WTC11 (cell line): ENCODE measurements at places on chromosomes 3 and 15.

- peak; percentile 32 for DNase-seq
Measured at GRCh38 chr3:62367763-62368195, 5.6 kb downstream of the FEZF2 start.

DNA sequence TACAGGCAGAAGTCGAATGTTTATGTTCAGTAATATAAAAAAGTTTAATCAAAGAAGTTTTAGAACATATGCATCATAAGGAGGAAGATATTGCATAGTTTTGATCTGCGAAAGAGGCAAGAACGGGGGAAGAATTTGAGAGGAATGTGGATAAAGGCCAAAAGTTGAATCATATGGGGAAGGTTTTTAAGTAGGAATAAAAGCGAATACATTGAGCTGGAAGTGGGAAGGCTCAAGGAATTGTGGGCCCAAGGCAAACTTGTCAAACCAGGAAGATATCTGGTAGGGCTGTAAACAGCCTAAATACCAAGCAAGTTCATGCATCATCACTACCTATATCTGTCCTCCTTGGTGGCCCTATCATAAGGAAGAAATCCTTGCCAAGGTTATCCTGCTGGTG lies 186.9 kb downstream of the MAGI1 start:
- no peak for DNase-seq

DNA sequence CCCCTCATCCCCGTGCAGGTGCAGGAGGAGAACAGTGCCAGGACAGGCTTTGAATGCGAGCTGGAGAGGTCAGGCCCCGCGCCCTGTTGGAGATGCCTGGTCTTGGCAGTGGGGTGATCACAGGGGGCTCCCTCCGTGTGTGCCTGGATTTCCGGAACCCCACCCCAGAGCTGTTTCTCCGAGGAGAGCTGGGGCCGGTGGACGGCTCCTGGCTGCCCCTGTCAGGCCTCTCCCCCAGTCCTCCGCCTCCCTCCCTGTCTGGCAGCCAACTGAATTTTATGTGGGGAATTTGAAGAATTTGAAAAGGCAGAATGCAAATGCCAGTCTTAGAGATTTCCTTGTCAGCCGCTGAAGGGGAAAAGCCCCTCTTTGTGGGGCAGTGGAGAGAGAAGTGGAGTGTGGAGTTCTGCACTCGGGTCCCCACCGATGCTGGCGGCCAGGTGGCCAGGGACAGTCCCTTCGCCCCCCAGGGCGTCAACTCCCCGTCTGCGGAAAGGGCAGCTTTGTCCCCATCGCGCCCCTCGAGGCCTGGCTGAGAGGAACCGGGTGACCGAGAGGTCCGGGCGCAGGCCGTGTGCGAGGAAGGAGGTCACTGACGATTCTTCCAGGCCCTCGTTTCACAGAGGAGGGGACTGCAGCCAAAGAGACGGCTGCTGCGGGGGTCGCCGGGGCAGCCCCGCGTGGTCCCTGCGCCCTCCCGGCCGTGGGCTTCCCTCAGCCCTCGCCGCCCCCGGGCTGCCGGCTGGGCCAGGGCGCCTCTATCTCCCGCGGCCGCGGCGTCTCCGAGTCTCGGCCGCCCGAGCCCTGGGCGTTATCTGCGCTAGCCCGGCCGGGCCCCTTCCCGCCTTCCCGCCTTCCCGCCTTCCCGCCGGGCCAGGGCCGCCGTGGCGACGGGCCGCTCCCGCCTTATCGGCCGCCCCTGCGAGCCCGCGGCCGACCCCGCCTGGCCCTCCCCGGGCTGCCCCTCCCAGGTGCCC lies 56.0 kb upstream of the LCTL start:
- peak; percentile 61 for DNase-seq

- no peak for DNase-seq
Measured at GRCh38 chr3:183975981-183976662, 41.6 kb downstream of the ABCC5 start.

- DNase-seq = no peak
Measured at GRCh38 chr3:140953028-140953960, 11.7 kb downstream of the SLC25A36 start.

- DNase-seq = no peak
Measured at GRCh38 chr3:160180581-160181216, 44.5 kb upstream of the C3orf80 start.

DNA sequence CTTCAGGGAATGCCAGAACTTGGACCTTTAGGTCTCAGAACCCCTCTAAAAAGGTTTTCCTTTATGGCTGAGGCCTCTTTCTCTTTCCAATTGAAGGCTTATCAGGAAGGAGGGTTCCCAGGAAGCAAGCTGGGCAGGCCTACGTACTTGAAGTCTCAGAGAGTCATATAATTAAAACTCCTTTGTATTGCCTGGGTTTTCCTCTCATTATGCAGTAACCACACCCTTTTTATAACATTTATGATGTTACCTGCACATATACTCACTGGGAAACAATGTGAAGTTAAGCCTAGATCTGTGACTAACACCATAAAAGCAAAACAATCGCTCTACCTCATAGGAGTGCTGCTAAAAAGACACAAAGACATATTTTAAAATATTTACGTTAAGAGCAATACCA lies 27.3 kb downstream of the SERP1 start:
- DNase-seq = no peak

- peak; percentile 69 for DNase-seq
Measured at GRCh38 chr3:40387001-40387894, at the start of gene ENTPD3. Gene ENTPD3 (plus strand): TSS chr3:40387184. CDS start chr3:40388058, 874 bp downstream.

DNA sequence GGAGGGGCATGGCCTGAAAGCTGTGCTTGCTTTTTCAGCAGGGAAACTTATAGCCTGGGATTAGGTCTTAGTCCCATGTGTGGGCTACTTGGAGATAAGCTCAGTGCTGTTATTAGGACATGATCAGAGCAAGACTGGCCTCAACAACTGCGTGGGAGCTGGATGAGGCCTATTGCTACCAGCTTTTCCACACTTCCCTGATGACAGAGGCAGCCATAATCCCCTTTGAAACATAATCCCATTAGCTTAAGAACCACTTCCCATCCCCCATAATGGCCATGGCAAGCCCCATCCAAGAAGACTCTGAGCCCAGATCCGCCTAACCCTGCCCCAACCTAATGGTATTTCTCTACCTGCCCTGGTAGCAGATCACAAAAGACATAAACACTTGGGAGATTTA lies 26.6 kb upstream of the GK5 start:
- DNase-seq = no peak

GRCh38 chr3:186220911-186221645 lies 112.2 kb upstream of the ETV5 start:
- peak; percentile 35 for DNase-seq

- no peak for DNase-seq
Measured at GRCh38 chr15:64289550-64289949, 66.4 kb downstream of the CSNK1G1 start.

GRCh38 chr15:63545520-63545919 lies 41.1 kb downstream of the USP3 start:
- no peak for DNase-seq

DNA sequence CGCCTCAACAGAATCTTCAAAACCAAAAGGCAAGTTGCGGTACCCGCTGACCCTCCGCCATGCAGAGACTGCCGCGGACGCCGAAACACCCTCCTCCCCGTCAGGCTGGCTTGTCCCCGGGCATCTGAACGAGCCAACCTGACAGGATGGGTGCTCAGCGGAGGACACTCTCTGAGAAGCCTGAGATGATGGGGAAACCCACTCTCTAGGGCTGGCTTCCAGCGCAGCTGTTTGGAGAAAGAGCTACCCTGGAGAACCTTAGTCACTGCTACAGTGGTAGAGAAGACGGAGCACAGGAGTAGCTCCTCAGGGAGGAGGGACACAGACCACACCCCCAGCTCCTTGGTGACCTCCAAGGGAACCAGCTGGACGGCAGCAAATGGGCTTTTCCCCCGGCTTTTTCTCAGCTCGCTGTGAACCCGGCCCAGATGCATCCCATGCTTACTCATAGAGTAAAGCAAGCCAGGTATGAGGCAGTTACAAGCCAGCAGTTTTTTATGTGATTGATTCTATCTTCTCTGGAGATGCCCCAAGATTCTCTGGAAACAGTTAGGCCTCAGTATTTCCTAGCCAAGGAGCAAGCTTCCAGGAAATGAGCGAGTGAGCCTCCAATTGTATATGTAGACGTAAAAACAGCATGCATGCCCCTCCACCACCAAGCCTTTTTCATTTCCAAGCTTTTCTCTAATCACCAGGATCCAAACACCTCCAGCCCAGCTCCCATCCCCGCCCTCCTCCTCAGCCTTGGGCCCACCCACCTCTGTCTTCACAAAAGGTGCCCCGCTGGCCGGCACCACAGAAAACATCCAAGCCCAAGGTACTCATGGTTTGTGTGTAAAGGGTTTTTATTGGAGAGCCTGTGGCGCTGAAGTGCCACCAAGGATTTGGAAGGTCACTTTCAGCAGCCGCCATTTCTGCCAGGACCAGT lies 38.7 kb downstream of the FAM174B start:
- no peak for DNase-seq

- no peak for DNase-seq
Measured at GRCh38 chr15:92306663-92307062, 87.0 kb upstream of the ST8SIA2 start.

GRCh38 chr3:17090280-17090983 lies 205.7 kb downstream of the PLCL2 start:
- DNase-seq = no peak

DNA sequence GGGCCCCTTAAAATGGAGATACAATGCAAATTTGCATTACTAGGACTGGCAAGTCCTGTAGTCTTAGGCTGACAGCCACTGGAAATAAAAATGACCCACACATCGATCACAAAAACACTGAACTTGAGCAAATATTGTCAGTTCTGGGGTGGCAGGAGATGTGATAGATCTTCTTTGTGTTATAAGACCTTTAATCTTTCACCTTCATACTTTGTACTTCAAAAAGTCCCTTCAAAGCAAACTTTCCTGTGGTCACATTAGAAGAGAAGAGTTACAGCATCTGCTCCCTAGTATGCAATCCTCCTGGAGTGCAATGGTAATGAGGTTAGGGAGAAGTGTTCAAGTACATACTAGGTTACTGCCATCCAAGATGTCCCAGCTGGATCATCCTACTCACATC lies 149.4 kb upstream of the KCNMB2 start:
- no peak for DNase-seq

DNA sequence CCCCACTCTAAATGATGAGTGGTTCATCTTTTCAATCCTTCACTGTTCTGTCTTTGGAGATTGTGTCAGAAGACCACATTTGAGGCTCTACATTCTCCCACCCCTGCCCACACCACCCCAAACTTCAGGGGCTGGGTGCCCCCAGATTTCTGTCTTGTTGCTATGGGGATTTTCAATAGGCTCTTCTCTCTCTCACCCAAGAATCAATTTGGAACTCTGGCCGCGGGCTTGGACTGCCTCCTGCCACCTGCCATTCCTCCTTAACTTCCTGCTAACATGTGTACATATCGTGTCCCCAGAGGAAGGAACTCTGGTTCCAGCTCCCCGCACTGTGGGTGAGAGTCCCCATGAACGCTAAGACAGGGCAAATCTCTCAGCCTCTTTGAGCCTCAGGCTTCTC lies 67.4 kb upstream of the LARS2 start:
- no peak for DNase-seq

DNA sequence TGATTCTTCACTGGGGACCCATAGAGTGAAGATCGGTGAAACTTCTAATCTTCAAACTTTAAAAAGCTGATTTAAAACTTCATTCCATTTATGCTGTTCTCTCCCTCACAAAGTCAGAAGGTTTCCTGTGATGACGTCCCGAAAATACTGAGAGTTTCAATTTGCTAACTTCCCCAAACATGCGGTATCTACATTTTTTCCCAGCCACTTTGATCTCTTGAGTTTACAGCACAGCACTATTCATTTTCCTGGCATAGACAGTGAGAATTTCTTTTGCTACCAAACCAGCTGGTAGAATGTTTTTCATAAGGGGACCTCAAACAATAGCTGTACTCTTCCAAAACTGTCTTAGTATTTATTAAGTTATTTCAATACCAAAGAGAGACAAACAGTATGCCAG lies 156.8 kb downstream of the LSAMP start:
- no peak for DNase-seq

DNA sequence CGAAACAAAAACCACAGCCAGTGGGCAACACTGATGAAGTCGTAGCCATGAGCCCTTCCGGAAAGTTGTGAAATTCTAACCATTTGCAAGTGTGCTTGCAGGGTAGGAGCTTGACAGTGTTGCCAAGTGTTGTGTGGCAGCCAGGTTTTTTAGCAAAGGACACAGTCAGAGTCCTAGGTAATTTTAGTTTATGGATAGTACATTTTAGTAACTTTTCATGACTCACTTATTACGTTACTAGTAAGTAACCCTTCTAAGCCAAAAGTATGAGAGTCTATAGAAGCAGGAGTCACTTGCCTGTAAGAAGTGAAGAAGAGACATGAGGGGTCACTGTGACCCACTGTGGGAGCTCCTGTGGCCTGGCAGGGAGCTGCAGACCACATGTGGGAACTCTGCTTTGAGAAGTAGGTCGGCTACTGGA lies 54.8 kb upstream of the ADPGK start:
- no peak for DNase-seq

GRCh38 chr3:158809642-158810041 lies 7.8 kb downstream of the MFSD1 start:
- DNase-seq = no peak

- DNase-seq = no peak
Measured at GRCh38 chr15:86854176-86854575, 774.5 kb downstream of the AGBL1 start.

DNA sequence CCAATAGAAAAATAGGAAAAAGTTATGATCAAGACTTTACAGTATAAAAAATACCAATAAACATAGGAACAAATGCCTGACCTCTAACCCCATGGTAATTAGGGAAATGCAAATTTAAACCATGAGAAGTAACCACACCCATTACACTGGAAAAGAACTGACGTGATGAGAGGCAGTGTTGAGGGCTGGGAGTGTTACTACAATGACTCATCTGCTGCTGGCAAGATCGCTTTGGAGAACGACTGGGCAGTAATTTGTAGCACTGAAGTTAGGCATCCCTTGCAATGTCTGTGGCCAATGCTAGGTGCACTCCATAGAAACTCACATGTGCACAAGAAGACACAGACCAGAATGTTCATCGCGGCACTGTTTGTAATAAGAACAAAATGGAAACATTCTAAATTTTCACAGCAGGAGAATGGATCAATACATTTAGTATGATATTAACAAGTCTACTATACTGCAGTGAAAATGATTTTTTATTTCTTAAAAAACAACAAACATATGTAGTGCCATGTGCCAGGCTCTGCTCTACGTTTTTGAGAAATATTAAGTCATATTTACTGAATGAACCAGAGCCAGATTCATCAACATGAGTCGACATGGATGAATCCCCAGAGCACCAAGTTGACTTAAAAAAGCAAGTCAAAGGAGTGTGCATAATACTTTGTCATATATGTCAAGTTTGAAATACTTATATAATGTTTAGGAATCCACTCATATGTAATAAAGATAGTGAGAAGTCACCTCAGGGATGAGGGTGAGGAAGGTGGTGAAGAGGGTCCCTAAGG lies 37.6 kb upstream of the EPHB3 start:
- DNase-seq = no peak
